NCI-H524 treated with DMSO at 0.1 percent for 48 hours (cell line): ENCODE measurements at places on chromosomes 7 and 10.

DNA sequence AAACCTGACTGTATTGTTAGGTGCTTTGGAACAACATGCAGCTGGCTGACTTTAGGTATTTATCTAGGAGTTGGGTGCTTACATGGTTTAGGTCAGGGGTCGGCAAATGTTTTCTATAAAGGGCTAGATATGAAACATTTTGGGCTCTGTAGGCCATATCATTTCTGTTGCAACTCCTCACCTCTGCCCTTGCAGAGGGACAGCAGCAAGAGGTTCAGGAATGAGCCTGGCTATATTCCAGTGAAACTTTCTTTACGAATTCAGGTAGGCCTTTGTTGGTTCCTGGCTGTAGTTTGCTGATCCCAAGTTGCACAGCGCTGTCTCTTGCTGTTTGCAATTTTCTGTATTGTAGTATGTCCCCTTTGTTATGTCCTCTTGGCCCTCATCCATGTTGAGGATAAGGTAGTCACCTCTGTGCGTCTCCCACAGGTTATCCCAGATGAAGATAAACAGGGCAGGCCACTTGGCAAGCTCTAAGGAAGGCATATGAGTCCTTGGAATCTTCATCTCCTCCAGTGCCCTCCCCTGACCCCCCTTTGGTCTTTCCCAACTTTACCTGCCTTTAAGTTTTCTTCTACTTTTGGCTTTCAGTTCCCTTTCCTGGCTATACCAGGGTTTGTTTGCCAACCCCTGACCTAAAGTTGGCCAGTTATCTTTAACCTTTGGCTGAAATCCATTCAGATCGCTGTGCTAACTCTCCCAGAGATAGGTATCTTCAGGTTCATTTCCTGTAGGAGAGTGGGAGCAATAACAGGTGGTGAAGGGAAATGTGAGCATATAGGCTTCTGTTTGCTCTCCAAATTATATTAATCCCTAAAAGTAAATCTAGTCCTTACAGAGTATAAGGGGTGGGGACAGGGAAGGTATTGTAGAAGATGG, 36.1 kb downstream of the SGPL1 start:
- no peak for DNase-seq

- no peak for DNase-seq
Observed at GRCh38 chr7:140494867-140495266, 15.6 kb upstream of the MKRN1 start.

DNA sequence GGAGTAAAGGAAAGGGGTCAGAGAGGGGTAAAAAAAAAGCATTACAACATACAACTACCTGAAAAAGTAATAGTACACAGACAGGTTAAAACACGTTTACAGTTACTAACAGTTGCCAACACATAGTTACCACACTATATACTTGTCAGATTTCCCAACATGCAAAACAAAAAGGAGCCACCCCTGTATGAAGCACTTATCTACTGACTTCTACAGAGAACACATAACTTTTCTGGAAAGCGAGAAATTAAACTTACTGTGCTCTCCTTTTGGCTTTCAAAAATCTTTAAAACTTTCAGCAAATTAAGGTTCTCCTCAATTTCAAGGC, 2.1 kb downstream of the ABI1 start:
- DNase-seq: no peak

GRCh38 chr10:4250587-4250887, 465.5 kb upstream of the KLF6 start:
- DNase-seq: no peak

DNA sequence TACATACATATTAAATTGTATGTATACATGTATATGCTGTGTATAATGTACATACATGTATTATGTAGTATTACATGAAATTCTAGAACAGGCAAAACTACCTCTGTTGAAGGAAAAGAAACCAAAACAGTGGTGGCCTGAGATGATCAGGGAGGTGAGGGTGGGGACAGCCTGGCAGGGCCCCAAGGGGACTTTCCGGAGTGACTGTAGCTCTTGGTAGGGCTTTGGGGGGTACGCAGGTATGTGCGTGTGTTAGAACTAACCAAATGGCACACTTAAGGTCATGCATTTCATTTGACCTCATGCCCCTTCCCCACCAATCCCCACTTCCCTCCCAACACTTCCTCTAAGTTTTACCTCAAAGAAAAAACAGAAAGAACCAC, 31.3 kb downstream of the CTBP2 start:
- DNase-seq: no peak

GRCh38 chr7:134009314-134010110, 117.6 kb upstream of the LRGUK start:
- no peak for DNase-seq

DNA sequence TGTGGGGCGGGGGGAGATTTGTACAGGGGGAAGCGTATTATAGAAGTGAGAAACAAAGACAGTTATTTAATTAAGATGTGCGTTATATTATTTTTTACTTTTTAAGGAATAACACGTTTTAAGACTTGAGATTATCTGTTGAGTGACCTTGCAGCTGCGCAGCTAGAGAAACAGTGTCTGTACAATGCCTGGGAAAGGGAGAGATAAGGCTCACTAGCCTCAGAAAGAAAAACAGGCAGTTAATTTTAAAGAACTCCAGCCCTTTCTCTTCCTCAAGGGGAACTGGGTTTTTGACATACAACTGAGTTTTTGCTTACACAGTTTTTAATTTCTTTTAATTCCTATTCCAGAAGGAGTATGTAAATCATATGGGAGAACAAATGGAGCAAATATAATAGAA, 50.7 kb downstream of the LMBR1 start:
- DNase-seq: no peak

- DNase-seq: no peak
Observed at GRCh38 chr7:99498546-99498944, 1.5 kb downstream of the ZNF394 start.

- DNase-seq: no peak
Observed at GRCh38 chr7:154777023-154777422, 225.9 kb downstream of the PAXIP1 start.

GRCh38 chr10:68752711-68753350, 31.8 kb downstream of the CCAR1 start:
- no peak for DNase-seq

GRCh38 chr7:123916240-123916724, 8.8 kb upstream of the SPAM1 start:
- DNase-seq: no peak

DNA sequence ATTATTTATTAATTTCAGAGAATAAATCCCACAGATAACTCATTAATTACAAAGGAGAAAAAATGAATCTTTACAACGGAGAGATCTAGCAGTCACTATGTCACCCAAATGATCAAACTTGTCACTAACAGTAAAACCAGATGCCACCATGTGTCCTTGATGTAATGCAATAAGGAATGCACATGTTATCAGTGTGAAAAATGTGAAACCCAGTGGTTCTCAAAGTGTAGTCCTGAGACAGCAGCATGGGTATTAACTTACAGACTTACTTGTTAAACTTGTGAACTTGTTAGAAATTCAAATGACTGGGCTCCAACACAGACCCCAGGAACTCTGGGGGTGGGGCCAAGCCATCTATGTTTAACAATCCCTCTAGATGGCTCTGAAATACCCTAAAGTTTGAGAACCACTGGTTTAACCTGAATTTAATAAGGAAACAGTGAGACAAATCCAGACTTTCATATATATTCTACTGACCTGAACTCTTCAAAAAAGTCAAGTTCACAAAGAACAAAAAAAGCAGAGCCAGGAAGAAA, 77.4 kb downstream of the RNLS start:
- no peak for DNase-seq

DNA sequence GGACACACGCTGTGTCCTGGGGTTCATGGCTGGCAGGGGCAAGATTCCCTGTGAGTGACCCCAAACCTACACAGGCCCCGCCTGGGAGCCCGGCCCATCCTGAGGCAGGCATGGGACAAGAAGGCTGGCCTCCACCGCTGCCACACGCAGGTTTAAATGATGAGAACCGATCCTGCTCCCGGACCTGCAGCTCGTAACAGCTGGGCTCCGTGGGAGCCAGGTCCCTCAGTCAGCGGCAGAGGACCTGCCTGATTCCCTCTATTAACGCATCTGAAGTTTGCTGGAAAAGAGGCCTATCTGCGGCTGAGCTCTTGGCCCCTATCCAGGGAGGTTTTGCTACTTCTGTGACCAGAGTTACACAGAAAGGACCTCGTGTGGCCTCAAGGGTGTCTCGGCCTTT, 112.3 kb downstream of the VIPR2 start:
- no peak for DNase-seq

GRCh38 chr7:26397332-26397731, 105.7 kb downstream of the SNX10 start:
- peak; percentile 73 for DNase-seq

DNA sequence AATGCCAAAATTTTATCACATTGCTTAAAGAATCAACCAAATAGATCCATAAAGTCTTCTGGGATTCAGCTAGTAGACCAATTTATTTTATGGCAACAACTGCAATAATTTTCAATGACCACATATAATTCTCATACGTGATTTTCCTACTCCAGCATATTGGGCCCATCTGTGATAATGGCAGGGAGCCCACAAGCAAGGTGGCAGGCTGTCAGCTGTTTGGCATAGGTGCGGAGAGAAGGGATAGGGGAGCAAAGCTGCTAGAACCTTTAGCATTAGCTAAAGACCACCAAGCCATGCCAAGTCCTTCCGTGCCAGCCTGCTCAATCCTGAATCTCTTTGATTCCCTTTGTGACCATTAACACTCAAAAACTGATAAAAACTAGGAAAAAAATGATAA, 721.2 kb downstream of the XPNPEP1 start:
- no peak for DNase-seq

GRCh38 chr10:44373341-44373995, 11.4 kb downstream of the CXCL12 start:
- no peak for DNase-seq

DNA sequence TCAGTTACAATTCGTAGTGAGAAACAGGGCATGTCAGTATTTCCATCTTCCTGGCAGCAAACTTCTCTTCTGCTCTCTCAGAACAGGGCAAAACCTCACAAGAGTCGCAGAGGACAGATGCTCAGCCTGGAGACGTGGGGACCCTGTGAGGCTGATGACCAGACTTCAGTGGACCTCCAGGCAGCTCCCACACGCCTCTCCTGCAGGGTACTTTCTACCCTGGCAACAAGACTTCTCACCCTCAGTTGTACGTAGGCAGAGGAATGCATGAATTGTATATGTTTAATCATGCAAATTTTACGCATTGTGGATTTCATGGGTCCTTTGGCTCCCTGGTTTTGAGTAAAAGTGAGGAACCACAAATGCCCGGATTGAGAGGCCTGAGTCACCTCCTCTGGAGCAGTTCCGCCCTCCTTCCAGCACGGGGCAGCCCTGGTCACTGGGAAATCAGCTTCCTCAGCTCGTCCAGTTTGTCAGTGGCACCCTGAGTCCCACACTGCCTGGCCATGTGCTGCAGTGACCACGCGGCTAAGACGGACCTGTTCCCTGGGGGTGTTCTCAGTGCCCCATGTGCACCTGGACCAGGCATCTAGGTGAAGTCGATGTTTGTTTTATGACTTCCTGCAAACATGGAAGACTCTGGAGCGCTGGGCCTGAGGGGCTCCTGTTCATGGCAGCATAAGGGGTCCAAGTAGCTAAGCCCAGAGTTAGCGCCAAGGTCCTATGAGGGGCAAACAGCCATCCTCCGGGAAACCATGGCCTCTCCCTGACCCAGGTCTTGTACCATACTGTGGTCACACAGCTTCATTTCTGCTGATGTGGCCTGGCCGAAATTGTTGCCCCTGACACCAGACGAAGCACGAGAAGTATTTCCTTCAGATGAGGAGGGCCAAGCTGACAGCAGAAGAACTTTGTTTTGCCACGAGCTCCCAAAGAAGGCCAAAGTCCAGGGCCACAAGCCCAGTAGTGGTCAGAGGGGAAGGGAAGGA, 165.1 kb downstream of the TNS3 start:
- DNase-seq: no peak

GRCh38 chr10:33087152-33087551, 129.1 kb upstream of the ITGB1 start:
- no peak for DNase-seq

GRCh38 chr10:129963641-129964501, at the start of gene EBF3:
TSS of gene EBF3 (minus strand) at chr10:129964274. CDS start at chr10:129963768, 506 bp downstream.
- no peak for DNase-seq

DNA sequence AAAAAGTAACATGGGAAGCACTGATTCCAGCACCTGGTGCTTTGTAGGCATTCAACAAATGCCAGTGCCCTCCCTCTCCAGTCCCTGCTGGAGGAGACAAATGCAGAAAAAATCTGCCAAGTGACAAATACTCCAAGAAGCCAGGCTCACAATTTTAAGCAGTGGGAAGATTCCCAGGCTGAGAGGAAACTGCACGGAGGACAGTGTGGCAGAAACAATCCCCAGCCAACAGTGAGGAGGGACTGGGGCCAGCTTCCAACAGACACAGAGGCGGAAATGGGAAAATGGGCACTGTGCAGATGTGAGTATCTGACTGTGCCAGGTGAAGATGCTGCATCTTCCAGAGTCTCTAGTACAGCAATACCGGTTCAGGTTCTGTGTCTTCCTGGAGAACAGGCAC, 106.3 kb downstream of the SLIT1 start:
- no peak for DNase-seq

- no peak for DNase-seq
Observed at GRCh38 chr10:77881636-77882035, 44.9 kb downstream of the DLG5 start.

DNA sequence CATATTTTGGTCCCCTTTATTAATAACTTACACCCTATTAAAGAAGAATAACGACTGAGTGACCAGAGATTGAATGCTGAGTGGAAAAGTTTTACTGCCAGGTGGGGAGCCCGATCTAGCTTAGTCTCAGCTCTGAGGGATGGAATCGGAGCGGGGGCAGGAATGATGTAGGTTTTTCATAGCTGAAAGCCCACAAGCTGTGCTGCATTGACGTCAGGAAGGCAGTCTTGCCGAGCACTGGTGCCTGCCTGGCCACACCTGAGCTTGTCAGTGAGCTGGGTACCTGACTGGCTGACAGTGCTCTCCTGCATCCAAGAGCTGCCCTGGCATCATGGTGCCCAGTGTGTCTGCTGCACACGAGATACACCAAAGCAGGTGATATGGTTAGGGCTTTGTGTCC, 34.8 kb downstream of the GRK5 start:
- DNase-seq: no peak

GRCh38 chr7:28358423-28358868, 53.9 kb upstream of the CREB5 start:
- DNase-seq: no peak

- DNase-seq: no peak
Observed at GRCh38 chr10:97852277-97852676, 2.6 kb downstream of the GOLGA7B start.
